Left renal cortex interstitium (tissue), 4 donors: ENCODE measurements at places on chromosomes 7 and 10. TPM values are rescaled to one million over a fixed set of nuclear protein-coding genes. Genes with fewer than 3 reads are reported as not detected.

DNA sequence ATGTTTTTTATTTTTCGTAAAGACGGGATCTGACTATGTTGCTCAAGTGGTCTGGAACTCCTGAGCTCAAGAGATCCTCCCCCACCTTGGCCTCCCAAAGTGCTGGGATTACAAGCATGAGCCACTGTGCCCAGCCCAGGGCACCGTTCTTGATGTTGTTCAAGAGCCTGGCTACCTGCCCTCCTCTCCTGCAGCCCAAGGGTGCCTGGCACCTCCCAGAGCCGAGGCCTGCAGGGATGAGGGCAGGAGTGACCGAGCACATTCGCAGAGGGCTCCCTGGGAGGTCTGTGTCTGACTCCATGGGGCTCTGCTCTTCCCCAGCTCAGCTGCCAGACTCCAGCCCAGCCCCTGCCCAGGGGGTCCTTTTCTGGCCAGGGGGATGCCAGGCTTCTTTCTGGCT is 15.4 kb downstream of the SH2B2 start:
- DNase-seq = no peak

DNA sequence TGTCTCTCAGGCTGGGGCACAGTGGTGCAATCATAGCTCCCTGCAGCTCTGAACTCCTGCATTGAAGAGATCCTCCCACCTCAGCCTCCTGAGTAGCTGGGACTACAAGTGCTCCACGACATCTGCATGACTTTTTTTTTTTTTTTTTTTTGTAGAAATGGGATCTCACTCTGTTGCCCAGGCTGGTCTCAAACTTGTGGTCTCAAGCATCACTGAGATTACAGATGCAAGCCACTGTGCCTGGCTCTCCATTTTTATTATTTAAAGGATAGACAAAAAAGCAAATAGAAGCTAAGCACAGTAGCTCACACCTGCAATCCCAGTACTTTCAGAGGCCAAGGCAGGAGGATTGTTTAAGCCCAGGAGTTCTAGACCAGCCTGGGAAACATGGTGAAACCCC is 13.0 kb upstream of the KCTD7 start:
- no peak for DNase-seq

DNA sequence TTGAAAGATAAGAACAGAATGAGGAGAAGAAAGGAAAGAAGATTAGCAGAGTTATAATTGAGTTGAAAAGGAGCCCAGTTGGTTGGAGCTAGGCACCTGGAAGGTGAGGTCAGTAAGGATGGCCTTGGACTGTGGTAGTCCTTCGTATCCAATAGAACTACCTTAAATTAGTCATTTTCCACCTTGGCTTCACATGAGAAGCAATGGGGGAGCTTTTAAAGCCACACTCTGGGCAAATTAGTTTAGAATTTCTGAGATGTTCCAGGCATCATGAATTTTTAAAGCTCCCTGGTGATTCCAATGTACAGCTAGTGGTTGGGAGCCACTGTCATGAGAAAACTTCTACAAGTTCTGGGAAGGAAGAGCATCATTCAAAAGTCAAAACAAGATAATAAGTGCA is 27.3 kb upstream of the CYP3A5 start:
- DNase-seq = no peak

DNA sequence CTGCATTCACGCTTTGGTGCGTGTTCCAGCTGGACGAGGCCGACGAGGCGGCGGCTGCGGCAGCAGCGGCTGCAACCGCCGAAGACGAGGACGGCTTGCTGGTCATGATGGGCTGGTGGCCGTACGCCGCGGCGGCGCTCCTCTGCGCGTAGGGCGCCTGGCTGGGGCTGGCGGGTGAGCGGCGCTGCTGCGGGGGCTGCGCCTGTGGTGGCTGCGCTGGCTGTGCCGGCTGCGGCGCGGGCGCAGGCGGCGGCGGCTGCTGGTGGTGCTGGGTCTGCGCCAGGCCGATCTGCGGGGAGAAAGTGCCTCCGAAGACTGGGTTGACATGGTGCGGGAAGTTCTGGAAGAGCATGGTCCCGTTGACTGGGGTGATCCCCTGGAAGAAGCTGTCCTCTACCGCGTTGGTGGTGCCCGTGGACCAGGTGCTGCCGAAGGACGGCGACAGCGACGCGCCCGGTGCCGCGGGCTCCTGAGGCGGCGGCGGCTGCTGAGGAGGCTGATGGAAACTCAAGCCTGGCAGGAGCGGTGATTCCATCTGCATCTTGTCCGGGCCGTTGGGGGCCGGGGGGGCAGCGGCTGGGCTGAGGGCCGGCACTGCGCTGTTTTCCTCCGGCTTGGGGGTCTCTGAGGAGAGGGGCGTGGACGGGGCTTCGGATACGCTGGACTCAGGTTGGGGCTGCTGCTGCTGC is 51.1 kb downstream of the CPEB3 start:
- no peak for DNase-seq

GRCh38 chr10:11227103-11227502 is 209.4 kb downstream of the CELF2 start:
- DNase-seq = no peak

DNA sequence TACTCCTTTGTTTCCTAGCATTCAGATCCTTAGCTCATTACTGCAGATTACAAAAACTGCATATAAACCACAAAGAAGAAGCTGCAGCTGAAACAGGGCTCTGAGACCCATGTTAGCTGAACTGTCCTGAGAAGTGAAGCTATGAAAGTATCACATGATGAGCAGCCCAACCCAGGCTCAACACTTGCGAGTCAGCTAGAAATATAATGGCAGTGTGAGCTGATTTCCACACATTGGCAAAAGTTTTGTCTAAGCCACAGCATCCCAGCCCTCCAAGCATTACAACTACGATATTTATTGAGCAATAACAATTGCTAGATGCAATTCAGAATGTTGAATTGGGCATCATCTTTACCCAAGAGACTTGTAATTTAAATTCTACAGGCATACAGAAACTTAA is 34.5 kb upstream of the SKAP2 start:
- no peak for DNase-seq

DNA sequence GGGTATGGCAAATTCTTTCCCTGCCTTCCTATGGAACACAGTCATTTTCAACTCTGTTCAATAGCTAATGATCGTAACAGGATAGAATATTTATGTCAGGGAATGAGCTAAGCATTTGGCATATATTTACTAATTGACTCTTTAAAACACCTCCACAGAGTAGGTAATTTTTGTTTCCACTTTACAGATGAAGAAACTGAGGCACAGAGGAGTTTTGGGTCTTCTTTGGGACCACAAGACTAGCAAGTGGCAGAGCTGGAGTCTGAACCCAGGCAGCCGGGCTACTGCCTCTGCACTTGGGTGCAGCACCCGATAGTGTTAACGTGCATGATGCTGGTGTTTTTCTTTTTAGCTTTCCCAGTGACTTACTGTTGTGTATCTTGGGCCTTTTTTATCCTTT is 384.0 kb downstream of the SFMBT2 start:
- no peak for DNase-seq

- no peak for DNase-seq
These were observed 4.5 kb upstream of the EEPD1 start for GRCh38 chr7:36148422-36149065.

The R3HCC1L gene
- 22.2 TPM for polyA plus RNA-seq

The DEPP1 gene
- polyA plus RNA-seq = 12.4 TPM

The FRA10AC1 gene
- 23.7 TPM for polyA plus RNA-seq

The FAM25C gene
- polyA plus RNA-seq = not detected

GRCh38 chr10:100311298-100311697 is 18.7 kb downstream of the PKD2L1 start:
- no peak for DNase-seq

- no peak for DNase-seq
These were observed 4.1 kb upstream of the CHN2 start for GRCh38 chr7:29190349-29191045.

The CLRN3 gene
- 21.5 TPM for polyA plus RNA-seq

The C10orf67 gene
- polyA plus RNA-seq = 2.3 TPM

GRCh38 chr10:80553436-80553835 is 15.7 kb downstream of the SH2D4B start:
- no peak for DNase-seq

DNA sequence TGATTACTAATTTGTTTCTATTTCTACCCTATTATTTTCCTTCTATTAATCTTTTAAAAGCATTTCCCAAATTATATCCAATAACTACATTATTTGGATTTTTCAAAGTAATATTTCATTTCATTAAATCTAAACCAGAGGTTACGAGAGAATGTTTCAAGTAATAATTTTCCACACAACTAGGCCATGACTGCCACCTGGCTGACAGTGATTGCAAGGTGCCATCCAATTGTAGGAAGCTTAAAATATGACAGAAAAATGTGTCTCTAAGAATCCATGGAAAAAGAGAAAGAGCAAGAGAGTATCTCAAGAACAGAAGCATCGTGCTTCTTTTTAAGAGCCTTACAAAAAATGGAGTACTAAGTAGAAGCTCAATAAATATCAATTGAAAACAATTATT is 48.7 kb downstream of the TPK1 start:
- DNase-seq = no peak

DNA sequence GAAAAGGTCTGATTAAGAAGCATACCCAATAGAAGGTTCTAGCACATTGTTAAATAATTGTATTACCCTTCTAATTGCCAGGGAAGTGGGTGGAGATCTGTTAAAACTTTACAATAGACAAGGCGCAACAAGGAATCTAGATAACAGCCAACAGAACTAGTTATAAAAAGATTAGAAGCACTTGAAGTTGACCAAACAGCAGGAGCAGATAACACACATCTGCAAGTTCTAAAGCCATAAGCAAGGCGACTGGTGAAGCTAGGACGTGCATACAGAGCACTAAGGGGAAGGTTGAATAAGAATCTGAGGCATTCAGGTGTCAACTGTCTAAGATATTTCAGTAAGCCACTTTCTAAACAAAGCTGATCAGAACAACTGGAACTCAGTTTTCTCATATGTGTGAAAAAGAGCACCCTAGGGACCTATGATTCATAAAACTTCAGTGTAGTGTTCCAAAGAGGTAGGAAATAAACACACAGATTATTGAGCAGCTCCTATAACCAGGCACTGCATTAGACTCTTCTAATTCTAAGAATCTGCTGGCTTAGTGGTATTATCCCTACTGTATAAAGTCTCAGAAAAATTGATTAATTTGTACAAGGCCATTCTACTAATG is 111.2 kb downstream of the SAMD9 start:
- DNase-seq = no peak

DNA sequence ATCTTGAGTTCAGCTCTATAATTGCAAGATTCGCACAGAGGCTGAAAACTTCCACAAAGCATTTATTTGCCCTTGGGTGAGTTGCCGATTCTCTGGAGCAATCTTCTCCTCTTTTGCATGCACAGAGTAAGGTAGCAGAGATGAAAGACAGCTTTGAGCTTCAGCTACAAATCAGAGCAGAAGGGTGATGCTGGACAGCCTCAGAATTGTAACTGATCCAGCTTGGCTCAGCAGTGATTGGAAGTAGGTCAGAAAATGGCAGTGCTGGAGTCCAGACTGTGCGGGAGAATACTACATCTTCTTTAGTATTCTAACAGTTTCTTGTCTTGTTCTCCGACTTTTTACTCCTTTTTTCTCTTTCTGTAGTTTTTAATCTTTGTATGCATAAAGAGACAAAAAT is 55.4 kb upstream of the CDC14C start:
- no peak for DNase-seq

DNA sequence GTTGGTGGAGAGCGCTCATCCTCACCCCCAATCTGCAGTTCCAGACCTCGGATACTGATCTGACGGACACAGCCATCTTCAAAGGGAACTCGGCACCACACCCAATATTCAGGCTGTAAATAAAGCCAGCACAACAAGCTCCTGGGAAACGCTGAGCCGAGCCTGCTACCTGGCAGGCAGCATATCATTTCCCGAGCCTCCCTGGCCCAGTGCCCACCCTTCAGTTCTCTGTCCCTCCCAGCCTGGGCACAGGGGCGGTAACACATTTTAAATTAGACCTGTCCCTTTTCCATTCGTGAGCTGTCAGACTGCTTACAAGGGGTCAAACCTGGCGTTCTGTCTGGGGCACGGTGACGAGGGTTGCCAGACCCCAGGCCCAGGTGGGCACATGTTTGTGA is 250.5 kb downstream of the ARHGAP12 start:
- DNase-seq = no peak

GRCh38 chr7:131103997-131104396 is 223.7 kb upstream of the MKLN1 start:
- no peak for DNase-seq

GRCh38 chr7:15326044-15326644 is 235.7 kb downstream of the AGMO start:
- DNase-seq = no peak

GRCh38 chr10:30309403-30309802 is 39.7 kb downstream of the MTPAP start:
- no peak for DNase-seq

The GPR22 gene
- 0.09 TPM for polyA plus RNA-seq

GRCh38 chr7:91527460-91527859 is 263.2 kb downstream of the FZD1 start:
- DNase-seq = no peak

GRCh38 chr7:28500138-28500537 is 87.8 kb downstream of the CREB5 start:
- DNase-seq = no peak

The NPY gene
- 1.0 TPM for polyA plus RNA-seq

GRCh38 chr10:104081998-104082397 is 3.7 kb downstream of the COL17A1 start:
- no peak for DNase-seq

DNA sequence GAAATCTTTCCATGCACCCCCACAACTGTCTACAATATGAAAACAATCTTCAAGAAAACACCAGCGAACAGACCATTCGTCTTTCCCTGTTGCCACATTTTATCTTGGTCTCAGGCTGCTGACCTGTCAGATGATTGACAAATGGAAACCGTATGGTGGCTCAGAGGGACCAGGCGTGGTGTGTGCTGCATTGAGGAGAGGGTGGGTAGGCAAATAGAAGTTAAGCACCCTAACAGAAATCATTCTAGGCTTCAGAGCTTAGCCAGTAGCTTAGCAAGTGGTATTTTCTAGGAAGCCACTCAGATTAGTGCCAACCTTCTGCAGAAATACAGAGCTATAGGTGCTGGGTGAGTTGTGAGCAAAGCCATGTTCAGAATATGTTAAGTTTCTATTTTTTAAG is 114.9 kb downstream of the DPP6 start:
- DNase-seq = no peak

DNA sequence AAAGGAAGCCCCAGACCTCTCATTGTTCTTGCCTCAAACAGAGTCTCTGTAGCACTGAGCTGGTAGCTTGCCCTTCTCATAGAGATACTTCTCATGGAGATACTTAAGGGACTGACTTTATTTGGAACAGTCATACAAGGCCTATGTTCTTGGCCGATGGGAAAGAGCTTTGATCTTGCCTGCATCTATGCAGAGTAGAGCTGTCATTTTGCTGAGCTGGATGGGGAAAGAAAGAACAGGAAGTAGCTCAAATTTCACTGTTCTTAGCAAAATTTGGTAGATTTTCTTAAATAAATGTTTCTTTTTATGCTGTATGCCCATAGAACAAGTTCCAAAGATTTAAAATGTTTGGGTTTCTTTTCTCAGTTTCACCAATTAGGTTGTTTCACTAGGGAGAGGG is 119.3 kb upstream of the SEC61G start:
- DNase-seq = no peak

GRCh38 chr10:5497289-5497688 is 2.1 kb downstream of the CALML5 start:
- no peak for DNase-seq

- no peak for DNase-seq
These were observed 12.5 kb upstream of the CDK6 start for GRCh38 chr7:92848851-92849250.
